ENCODE measurements at places on chromosomes 16 and 17.
A peak's percentile ranks its signal among the peaks of the same experiment; 100 is the strongest.

DNA sequence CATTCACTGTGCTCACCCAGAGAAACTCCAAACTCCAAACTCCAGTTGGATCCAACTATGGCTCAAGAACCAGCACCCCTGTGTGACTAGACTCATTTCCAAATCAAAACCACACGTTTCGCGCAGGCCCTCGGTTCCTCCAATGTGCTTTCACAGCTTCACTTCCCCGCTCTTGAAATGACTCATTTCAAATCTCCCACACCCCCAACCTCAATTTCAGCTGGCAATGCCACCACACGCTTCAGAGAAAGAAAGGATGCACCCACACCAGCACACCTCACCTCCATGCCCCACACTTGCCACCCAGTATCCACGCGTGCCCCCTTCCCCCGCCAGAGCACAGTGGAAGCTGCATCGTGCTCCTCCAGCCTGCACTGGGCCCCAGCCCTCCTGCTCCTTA, 9.0 kb downstream of the TMEM92 start:
- DNase-seq = no peak

- no peak for DNase-seq
Measured at GRCh38 chr17:28039251-28039650, 3.2 kb upstream of the NLK start.

DNA sequence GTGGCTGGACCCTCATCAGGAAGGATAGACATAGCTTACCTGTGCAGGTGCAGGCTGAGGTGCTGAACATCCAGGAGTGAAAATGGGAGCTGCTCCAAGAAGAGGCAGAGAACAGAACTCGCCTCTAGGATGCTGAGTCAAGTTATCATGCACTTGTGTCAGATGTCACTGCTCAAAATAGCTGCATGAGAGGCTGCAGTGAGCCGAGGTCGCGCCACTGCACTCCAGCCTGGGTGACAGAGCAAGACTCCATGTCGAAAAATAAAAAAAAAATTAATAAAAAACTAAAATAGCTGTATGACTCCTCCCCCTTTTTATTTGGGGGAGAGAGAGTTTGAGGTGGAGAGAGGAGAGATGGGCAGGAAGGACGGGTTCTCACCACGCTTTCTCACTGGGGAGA, 148.8 kb downstream of the FOXL1 start:
- no peak for DNase-seq

- DNase-seq = peak; percentile 31
Measured at GRCh38 chr16:53744449-53744848, 40.5 kb downstream of the FTO start.

DNA sequence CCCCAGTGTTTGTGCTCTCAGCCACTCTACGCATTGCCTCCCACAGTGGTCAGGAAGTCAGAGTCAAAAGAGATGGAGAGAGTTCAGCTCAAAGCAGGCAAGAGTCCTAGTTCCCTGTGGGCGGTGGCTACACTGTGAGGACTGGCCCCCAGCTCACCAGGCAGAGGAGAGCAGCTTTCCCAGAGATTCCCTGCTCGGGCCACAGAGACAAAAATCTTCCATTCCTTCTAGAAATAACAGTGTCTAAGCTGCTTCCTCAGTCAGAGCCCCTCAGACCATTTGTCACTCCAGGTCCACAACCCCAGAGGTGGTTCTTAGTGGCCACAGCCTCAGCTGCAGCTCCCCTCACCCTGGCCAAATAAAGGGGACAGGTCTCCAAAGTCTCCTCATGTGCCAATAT, 263.0 kb upstream of the RPL38 start:
- no peak for DNase-seq

DNA sequence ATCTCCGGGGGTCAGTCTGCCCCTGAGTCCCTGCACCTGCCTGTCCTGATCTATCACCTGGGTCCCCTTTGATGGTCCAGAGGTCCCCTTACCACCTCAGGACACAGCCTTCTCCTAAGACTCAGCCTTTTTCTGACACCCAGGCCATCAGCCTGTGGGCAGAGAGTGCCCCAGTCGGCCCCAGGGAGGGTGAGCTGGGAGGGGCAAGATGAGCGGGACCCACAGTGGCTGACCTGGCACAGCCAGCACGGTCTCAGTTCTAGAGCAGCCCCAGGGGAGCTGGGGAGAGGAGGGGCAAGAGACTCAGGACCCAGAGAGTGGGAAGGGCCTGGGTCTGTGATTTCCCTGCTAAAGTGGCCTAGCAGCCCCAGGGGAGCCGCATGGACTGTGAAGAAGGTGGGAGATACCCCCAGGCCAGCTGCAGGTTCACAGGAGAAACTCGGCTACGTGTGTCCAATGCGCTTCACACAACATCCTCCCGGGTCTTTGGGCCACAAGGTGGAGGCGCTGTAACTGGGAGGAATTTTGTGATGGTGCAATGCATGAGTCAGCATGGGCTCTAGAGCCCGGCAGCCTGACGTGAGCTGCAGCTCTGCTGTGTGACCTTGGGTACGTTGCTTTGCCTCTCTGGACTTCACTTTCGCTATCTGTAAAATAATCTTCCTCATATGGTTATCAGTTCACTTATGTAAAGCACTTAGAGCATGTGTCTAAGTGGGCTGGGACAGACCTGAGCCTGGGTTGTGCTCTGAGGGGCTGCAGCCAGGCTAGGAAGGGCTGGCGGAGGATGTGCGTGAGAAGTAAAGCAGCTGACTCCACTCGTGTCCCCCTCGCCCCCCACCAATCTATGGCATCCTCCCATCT, 67.2 kb upstream of the LHX1 start:
- no peak for DNase-seq

DNA sequence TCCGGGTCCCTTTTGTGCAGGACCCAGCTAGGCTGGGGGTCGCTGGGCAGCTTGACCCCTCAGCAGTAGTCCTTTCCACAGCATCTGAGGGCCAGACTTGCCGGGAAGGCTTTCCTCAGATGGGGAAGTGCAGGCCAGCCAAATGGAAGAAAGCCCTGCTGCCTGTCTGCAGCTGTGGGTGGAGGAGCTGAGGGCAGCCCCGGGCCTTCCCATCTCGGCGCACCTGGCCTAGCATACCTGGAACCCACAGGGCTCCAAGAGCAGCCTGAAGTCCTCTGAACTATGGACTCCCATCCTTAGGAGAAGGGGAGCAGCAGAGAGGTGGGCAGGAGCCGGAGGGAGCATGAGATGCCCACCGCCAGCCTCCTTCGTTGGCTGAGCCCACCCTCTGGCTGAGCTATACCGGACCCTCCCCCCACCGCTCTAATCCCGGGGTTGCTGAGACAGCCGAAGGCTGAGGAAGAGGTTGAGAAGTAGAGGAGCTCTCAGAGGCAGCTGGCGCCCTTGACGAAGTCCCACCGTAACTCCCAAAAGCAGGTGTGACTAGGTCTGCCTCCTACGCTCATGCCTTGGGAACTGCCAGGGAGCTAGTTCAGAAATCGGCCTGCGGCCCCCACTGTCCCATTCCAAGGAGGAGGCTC, 13.2 kb downstream of the UBALD2 start:
- no peak for DNase-seq

- DNase-seq = peak; percentile 59
Measured at GRCh38 chr17:29369831-29370735, 20.1 kb upstream of the TAOK1 start.
